NCI-H2107 (cell line): ENCODE measurements at places on chromosomes 1 and 21.

GRCh38 chr1:62358665-62359373 is 39.6 kb upstream of the KANK4 start:
- DNase-seq = peak; percentile 14

- no peak for DNase-seq
These were observed 1060.4 kb upstream of the TMPRSS15 start for GRCh38 chr21:19463966-19464365.

DNA sequence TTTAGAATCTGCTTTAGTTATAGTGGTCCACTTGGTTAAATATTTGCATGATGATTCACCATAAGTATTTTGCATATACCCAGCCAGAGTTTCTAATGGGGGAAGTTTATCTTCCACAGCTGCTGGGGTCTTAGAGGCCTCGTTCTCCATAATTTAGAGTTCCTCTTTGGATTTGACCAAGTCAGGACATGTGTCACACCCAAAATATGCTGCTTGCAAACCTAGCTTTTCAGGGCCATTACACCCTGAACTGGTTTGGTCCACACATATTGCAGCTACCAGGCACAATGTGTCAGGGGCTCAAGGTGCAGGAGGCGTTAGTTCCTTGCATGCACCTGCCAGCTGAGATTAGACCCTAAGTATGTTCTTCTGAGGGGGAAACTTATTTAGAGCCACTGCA is 17.1 kb upstream of the FMO4 start:
- no peak for DNase-seq

- no peak for DNase-seq
These were observed at the start of gene NPHS2 for GRCh38 chr1:179575497-179576314. Gene NPHS2, minus strand, starts transcription at chr1:179575948. Its CDS starts 84 bp downstream, at chr1:179575864.

- DNase-seq = no peak
These were observed 1.4 kb downstream of the PTBP2 start for GRCh38 chr1:96722958-96723357.

DNA sequence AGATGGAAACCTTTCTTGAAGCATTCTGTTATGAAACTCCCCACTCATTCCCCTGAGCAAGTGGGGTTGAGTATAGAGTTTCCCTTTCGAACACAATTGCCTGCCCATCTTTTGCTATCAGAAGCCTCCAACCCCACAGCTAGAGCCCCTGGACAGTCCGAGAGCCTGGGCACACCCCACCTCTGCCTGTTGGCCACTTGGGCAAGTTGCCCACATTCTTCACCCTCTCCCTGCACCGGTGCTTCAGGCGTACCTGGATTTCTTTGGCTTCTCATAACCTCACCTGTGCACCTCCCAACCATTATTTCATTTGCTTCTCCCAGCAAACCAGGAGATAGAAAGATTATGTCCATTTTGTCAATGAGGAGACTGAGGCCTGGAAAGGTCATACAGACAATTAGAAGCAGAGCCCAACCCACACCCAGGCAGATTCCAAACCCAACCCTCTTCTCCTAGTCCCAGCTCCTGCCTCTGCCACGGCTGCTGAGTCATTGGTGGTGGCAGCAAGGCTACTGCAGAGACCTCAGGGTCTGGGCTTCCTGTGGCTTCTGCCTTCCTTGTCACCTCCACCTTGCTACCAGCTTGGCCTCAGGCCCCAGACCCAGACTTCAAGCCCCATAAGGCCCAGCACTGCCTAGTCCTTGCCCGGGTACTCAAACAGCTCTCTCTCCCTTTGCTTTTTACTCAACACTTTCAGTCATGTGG is 118.7 kb upstream of the ZBTB40 start:
- no peak for DNase-seq

- no peak for DNase-seq
These were observed 14.5 kb upstream of the CBR3 start for GRCh38 chr21:36120304-36120888.

DNA sequence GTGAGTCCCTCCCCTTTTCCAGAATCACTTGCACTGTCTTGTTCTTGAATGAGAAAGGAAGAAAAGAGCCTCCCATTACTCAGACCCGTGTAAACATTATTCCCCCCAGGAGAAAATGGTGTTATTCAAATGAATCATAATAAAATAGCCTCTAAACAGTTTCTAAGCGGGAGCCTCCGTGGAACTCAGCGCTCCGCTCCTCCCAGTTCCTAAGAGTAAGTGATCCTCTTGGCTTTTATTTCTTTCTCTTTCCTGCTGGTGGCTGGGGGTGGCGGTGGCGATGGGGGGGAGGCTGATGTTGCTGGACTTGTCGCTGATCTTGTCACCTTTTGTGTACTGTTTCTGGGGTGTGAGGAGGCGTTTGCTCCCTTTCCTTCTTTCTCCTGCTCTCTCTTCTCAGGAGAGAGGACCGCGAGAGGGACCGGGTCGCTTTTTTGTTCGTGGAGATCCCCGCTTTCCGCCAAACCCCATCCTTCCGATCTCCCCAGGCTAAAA is 781 bp downstream of the PROX1 start:
- DNase-seq = peak; percentile 73

DNA sequence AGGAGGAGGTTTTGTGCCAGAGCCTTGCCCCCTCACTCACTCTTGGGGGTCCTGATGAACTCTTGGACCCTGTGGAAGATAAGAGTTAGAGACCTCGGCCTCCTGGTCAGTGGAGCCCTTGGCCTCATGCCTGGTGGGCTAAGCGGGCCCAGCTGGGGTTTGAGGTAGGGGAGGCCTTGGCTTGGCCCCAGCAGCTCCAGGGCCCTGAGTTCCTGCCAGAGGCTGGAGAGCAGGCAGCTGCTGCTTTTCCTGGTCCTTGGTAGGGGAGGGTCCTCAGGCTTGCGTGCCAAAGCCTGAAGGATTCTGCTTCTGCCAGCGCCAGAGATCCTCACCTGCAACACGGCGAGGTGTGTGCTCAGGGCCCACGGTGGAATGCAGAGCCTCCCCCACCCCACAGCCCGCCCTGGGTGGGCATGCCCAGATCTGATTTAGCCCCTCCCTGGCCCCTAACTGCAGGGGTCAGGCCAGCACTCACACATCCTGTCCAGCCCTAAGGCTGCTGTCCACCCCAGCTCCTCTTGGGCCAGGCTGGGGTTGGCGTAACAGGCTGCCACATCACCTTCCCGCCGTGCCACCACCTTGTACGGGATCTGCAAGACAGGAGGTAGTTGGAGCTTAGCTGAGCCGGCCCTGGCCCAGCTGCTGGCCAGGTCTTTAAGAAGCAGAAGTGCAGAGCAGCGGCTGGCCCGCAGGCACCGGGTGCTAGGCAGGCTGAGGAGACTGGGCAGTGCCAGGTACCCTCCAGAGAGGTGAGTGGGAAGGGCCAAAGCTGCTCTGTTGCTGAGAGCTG is 4.7 kb downstream of the GALE start:
- no peak for DNase-seq

GRCh38 chr1:6281511-6282402 is 20.9 kb upstream of the GPR153 start:
- DNase-seq = no peak

- no peak for DNase-seq
These were observed at the start of gene ANGPTL7 for GRCh38 chr1:11188858-11189451. Gene ANGPTL7, plus strand, starts transcription at chr1:11189355. Its CDS starts 225 bp downstream, at chr1:11189580.

GRCh38 chr1:8631163-8631562 is 186.3 kb downstream of the RERE start:
- DNase-seq = no peak

DNA sequence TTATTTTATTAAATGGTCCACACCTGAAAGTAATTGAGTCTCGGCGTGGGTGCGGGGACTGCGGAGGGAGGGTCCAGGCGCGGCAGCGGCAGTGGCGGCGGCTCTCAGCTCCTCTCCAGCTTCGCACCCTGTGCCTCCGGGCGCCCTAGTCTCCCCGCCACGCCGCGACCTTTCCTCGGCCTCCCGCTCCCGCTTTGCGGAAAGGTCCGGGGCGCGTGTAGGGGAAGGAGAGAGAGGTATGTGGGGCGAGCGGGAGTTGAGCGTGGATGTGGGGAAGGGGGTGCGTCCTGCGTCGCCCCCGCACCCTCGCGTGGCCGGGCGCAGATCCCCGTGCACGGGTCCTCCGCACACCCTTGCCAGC is 13.4 kb upstream of the ALX3 start:
- no peak for DNase-seq

- DNase-seq = no peak
These were observed 1.9 kb downstream of the GALE start for GRCh38 chr1:23798662-23799142.

DNA sequence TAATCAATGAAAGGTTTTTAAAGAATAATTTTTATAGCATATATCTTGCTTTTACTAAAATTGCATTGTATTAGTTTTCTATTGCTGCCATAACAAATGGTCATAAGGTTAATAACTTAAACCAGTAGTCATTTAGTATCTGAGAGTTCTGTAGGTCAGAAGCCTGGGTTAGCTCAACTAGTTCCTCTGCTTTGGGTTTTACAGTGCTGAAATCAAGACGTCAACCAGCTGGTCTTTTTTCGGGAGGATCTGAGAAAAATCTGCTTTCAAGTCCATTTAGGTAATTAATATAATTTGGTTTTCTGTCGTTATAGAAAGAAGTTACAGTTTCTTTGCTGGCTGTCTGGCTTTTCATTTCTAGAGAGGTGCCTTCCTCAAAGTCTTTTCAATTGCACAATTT is 577.7 kb downstream of the MRPL39 start:
- DNase-seq = no peak

- DNase-seq = no peak
These were observed 4.3 kb upstream of the UBE2U start for GRCh38 chr1:64199154-64199553.

DNA sequence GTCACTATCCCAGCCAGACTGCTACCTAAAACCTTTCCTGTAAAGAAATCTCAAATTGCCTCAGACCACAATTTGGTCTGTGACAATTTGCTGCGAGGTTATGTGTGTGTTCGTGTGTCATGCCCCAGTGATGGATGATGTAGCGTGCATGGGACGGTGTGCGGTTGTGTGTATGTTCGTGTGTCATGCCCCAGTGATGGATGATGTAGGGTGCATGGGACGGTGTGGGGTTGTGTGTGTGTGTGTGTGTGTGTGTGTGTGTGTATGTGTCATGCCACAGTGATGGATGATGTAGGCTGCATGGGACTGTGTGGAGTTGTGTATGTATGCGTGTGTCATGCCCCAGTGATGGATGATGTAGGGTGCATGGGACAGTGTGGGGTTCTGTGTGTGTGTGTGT is 9.4 kb downstream of the SELP start:
- no peak for DNase-seq

GRCh38 chr21:36122977-36123376 is 11.9 kb upstream of the CBR3 start:
- no peak for DNase-seq

DNA sequence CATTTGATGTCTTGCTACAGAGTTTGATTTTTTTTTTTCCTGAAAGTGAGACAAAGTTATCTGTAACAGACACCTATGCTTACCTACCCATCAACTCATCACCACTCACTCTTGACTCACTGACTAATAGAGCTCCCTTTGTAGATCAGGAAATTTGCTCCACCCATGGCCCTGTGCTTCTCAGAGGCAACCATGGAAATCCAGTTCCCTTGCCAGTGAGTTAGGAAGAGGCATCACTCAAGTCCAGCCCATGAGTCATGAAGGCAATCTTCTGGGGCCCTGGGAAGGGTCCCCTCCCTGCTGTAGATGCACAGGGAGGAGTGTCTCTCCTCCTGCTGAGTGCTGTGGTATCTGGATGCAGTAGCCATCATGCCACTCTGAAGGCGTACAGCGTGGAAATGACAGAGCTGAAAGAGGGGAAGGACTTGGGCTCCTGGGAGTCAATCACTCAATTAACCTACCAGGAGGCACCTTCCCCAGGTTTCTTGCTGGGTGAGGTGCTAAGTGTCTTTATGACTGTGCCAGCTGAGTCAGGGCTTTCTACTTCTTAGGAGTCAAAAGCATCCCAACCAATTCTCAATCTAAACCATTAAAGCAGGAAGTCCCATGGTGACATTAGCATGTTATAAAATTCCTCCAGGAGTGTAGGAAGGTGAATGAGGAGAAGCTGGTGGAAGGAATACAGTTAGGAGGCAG is 56.1 kb downstream of the DNTTIP2 start:
- DNase-seq = no peak

DNA sequence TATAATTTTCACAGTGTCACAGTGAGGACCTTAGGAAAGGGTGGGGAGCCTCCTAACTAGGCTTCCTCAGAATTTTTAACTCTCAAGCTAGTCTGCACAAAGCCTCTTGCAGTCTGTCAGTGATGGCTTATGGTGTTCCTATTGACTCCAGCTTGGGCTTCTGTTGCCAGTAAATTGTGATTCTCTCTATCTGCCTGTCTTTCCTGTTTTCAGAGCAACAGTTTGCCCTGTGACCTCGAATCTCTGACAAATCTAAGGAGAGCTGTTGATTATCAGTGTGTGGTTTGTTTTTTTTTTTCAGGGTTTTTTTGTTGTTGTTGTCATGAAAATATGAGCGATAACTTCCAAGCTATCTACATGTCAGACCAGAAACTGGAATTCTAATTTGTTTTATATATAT is 423.2 kb upstream of the B3GALT2 start:
- DNase-seq = no peak

DNA sequence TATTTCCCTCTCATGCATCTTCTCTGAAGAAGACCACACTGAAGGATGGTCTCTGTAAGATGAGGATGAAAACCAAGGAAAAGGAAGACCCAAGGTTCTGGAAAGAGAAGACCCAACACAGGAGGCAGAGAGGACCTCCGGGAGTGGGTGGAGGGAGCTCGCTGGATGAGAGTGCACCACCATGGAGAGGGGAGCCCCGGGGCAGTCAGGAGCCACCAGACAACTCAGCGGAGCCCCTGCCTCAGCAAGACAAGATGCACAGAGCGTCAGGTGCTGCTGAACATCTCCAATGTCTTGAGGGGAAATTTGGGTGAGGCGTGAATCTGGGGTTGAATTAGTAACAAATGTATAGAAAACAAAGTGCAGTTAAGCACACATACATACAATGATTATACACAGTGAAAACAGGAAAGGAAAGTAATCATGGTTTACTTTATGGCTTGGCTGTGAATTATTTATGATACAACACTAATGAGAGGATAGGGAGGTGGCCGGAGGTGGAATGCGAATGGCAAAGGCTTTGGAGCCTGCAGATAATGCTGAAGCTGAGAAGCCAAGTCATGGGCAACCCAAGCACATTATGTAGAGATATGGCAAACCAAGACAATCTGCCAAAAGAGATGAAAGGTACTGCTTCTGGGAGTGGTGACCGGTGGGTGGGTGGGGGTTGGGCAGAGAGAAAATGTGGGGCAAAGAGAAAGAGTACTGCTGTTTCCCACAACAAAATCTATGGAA is 80.4 kb upstream of the EDN2 start:
- DNase-seq = no peak
